ENCODE measurements at places on chromosomes 6 and 20.

DNA sequence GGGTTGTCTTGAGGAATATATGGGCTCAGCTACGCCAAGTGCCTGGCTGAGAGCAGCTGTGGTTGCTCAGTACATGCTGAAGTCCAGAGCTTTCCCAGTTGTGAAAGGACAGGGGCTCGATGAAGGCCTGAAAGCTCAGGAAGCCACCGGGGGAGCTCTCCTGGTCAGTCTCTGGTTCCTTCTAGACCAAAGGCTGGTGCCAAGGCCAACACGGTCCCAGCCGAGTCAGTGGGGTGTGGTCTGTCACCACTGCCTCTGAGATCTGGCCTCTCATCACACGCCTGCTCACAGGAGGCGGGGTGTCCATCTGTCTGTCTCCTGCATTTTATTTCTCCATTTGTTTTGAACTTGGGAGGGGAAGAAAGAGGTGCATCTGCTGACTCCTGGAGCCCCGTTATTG, 4.9 kb upstream of the FAM83C start:
- DNase-seq, result no peak

DNA sequence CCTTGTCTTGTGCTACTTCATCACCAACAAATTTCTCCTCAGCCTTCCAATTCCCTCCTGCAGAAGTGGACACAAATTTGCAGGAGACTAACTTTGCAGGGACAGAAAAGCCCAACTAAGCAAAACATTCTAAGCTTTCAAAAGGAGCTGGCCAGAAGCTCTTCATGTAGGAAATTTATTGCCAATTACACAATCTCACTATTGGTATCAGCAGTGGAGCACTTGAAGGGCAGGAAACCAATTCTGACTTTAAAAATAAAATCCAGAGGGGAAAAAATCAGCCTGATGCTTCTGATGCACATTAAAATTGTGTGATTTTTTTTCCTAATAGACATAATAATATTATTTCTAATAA, 193.3 kb downstream of the LY86 start:
- no peak for DNase-seq

DNA sequence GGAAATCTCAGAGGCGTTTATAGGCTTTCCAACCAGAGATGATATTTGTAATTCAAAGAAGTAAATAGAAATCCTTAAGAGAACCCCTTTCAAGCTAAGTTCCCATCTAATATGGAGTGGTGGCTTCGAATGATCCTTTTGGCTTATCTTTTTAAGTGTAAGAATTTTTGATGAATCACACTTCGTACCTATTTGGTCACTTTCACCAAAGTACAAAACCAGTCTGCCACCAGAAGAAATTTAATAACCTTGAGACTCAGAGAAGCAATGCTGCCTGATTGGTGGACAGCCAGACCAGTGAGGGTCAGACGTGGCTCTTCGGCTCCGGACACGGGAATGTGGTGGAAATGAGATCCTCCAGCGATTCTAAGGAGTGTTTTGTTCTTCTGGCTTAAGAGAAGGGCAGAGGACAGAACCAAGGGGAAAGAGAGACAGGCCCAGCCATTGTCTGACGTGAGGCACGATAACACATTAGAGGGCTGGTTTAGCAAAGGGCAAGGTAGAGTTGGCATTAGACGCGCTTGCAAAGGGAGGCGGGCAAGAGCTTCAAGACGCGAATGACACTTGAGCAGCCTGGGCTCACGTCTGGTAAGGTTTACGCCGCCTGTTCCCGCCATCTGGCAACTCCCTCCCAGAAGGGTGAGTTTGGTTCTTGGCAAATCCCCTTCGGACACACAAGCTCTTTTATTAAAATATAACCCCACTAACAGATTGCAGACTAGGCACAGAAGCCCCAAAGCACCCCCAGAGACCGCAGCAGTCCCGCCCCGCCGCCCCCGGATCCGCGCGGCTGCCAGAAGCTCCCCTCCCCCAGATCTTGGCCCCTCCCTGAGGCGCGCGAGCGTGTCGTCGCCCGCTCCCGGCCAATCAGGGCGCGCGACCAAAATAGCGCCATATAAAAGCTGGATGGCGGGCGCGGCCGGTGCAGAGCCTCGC, 50.0 kb upstream of the EZR start:
- DNase-seq, result peak; percentile 86

DNA sequence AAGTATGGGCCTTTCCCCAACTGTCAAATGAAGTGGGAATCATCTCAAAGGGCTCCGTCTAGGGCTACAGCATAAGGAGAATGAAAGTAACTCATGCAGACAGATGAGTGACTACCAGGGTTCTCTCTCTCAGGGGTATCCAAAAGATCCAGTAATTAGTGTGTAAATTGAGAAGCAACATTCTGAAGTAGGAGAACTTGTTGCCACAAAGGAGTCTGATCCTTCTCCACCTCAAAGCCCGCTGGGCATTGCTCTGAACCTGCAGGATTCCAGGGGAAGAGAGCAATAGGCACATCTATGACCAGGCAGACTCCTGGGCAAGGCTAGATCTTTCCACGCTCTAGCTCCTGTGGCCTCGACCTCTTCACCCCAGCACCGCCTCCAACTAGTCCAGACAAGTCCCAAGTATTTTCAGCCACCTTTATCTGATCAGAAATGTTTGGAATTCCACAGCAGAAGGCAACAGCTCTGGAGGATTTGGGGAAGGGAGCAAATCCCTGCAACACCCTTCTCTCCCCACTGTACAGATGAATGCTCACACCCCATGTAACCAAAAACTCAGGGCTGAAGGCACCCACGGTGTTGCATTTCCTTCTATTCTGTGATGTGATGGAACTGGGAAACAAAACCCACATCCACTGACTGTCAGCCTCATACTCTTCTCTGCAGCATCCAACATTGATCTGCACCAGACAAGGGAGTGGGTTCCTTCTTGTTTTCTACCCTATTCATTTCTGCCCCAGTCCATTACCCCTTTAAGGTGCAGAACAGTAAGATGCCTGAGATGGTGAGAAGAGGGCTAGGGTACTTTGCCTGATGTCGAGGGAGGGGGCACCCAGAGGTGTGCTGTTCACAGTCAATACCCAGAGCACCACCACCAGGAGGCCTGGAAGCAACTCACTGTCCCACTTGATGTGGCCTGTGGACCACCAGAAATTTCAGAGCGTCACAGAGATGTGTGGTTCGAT, 41.0 kb downstream of the COX4I2 start:
- no peak for DNase-seq

DNA sequence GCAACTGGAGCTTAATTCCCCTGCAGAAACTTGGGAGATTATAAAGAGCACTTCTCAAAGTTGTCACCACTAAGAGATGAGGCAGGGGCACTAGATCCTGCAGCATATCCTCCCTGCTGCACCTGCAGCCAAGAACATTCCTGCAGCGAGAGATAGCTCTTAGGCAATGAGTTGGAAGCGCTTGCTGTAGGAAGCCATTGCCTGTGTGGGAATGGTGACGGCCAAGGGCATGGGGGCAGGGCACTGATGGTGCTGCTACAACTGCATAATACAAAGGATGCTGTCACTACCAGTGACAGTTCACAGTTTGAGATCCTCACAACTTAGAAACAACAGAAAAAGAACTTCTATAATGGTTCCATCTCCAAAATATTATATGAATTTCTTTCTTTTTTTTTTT, 89.9 kb downstream of the CDS2 start:
- DNase-seq, result no peak
